Renal cortex interstitium (tissue), 15 donors: ENCODE measurements at places on chromosomes 5 and 9.

DNA sequence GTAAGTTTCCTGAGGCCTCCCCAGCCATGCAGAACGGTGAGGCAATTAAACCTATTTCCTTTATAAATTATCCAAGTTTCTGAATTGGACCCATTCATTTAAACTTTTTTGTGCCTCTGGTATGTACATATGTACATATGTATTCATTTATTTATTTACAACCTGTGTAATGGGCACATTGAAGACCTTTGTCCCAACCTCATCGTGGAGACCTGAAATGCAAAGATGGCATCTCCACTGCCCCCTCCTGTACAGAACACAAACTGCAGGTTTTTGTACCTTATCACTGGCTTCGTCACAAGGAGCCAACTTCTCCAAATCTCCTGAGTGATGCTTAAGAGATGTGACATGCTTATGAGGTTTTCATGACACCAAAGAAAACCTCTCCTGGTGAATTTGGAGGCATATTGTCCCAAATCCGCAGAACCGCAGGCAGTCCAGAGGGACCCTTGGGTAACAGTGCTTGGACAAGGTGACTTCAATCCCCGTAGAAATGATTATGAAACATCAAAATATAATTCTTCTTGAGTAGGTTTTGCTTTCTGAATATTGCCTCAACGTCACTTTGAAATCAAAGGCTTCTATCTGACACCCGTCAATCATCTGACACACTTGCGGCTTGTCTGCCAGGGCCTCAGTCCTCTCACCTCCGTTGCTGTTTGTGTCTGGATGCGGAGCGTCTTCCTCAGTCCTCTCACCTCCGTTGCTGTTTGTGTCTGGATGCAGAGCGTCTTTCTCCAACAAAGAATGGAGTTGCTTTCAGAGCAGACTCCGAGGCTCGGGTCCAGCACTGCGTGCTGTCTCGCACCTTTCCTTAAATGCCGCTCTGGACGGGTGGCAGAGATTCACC is 135.0 kb upstream of the IRX4 start:
- DNase-seq, result no peak

DNA sequence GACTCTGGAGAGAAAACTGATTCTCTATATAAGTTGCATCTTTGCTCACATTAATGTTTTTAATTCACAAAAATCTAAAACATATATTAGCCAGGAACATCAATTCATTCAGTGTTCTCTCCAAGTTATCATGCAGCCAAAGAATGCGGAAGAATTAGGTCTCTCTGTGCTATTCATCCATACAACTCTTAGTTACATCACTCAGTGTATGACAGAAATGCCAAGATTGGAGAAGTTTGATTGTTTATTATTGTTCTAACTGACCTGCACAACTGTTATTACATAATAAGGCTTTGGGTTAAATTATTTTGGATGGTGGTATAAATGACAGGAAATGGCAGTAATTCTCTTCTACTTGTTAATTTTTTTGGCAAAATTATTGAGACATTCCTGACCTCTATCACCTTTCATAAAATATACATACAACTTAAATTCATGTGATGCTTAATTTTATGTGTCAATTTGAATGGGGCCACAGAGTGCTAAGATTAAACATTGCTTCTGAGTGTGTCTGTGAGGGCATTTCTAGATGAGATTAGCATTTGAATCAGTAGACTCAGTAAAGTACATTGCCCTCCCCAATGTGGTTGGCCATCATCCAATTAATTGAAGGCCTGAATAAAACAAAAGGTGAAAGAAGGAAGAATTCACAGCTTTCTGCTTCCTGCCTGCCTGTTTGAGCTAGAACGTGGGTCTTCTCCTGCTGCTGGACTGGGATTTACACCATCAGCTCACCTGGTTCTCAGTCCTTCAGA is 70.2 kb downstream of the NR2F1-AS1 start:
- DNase-seq, result no peak

DNA sequence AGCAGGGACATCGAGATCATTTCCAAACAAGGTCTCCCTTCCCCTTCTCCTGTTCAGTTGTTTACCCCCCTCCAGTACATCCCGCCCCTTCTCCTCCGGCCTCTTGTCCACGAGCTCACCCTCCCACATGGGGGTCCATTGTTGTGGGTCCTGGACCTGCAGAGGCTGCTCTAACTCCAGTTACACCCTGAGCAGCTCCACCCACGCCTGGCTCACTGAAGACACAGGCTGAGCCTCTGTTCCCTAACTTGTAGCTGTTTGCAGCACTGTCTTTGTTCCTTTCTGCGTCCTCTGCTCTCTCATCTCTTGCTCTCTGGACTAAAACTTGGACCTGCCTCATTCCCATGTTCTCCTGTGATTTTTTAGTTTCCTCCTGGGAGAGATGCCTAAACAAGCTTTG is 377.5 kb downstream of the MED10 start:
- DNase-seq, result no peak

DNA sequence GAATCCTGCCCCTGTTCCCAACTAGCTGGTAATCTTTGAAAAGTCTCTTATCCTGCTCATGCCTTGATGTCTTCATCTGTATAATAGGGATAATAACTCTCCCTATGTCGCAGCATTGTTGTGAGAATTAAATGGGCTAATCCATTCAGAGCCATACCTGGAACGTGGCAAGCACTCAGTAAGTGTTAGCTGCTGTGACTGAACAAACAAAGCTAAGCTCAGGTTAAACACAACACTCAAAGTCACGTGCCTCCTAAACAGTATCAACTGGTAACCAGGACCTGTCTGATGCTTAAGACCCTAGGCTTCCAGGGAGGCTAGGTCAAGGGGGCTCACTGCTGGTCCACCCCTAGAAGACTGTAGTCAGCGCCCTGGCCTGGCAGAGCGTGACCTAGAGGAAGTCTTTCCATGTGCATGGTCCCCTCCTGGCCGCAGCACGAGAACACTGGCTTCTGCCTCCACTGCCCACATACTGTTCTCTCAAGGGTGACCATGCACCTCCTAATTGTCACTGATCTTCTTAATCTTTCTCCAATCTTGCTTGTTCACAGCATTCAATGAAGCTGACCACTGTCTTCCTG is 211.1 kb downstream of the TTLL11 start:
- no peak for DNase-seq
